Panc1 (cell line): ENCODE measurements at places on chromosomes 3 and 15. TPM values are rescaled to one million over a fixed set of nuclear protein-coding genes. Genes with fewer than 3 reads are reported as not detected.

The ZCWPW2 gene
- 0.82 TPM for total RNA-seq

The RBM5 gene
- total RNA-seq: 86.6 TPM

The ADCY5 gene
- total RNA-seq: 1.4 TPM

The SI gene
- total RNA-seq: not detected

The CCK gene
- total RNA-seq: not detected

The TMC3 gene
- total RNA-seq: not detected

The SGO1 gene
- total RNA-seq: 14.8 TPM

The GOLGA8J gene
- 0.44 TPM for total RNA-seq

The SH2D7 gene
- not detected for total RNA-seq

The CXCR6 gene
- total RNA-seq: not detected

The ATP8B4 gene
- total RNA-seq: not detected

The TRIM69 gene
- total RNA-seq: 16.7 TPM

The HDAC11 gene
- total RNA-seq: 10.6 TPM

The ZNF774 gene
- total RNA-seq: 5.2 TPM

The DPPA2 gene
- total RNA-seq: not detected

The CALML4 gene
- 5.4 TPM for total RNA-seq

The IFT57 gene
- 45.7 TPM for total RNA-seq

The ARID3B gene
- 12.7 TPM for total RNA-seq

The CADPS gene
- total RNA-seq: not detected

The PPP1R14D gene
- 0.64 TPM for total RNA-seq

The POTEB2 gene
- not detected for total RNA-seq

The NR2F2 gene
- total RNA-seq: 53.7 TPM

The CELF6 gene
- total RNA-seq: not detected

The C3orf49 gene
- total RNA-seq: not detected

The FES gene
- total RNA-seq: 0.64 TPM

The CCR1 gene
- total RNA-seq: not detected

The LRTM1 gene
- total RNA-seq: not detected

The NPAP1 gene
- total RNA-seq: not detected

The RBMS3 gene
- 1.1 TPM for total RNA-seq

The SLC51B gene
- 0.51 TPM for total RNA-seq

The CCDC33 gene
- not detected for total RNA-seq

The WDR93 gene
- total RNA-seq: 0.18 TPM

The BBX gene
- 28.5 TPM for total RNA-seq

The NR2C2 gene
- total RNA-seq: 30.6 TPM

The SMAD6 gene
- 45.9 TPM for total RNA-seq

The SST gene
- total RNA-seq: not detected

The SETD5 gene
- 69.4 TPM for total RNA-seq

The LCTL gene
- total RNA-seq: not detected

The ALDH1A2 gene
- 0.98 TPM for total RNA-seq

The KLHL40 gene
- not detected for total RNA-seq

The FGF7 gene
- not detected for total RNA-seq

The SEMA3G gene
- 1.6 TPM for total RNA-seq

The MCTP2 gene
- 0.15 TPM for total RNA-seq

The SAXO2 gene
- total RNA-seq: 1.1 TPM

The TKT gene
- total RNA-seq: 338 TPM

The SLC30A4 gene
- 9.3 TPM for total RNA-seq
